RWPE1 (cell line): ENCODE measurements at places on chromosomes 6 and 20.

- DNase-seq = peak; percentile 55
Observed at GRCh38 chr6:16688984-16689636, 72.2 kb downstream of the ATXN1 start.

DNA sequence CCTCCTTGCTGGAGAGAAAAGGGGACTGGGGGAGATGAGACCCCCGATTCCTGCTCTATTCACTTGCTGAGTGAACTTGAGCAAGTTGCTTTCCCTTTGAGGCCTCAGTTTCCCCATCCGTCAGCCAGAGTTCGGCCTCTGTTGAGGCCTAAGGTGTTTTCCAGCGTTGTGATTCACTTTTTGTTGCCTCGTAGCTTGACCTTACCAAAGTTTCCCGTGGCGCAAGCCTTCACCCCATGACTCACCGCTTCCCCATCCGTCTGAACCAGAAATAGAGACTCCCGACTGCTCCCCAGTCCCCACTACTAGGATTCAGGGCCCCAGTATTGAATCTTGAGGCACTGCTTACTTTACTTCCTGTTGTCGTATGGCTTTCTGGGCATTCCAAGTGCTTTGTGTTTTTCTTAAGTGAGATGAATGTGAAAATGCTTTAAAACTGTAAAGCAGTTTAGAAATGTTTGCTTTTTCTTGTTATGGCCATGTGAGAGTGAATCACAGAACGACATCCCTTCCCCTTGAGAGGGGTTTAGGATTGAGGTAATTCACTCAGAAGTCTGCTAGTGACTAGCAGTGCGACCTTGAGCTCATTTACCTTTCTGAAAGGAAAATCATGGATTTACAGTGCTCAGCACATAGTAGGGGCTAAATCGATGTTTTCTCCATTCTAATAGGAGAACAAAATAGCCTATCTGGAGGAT is 1.2 kb downstream of the CHMP4B start:
- DNase-seq = peak; percentile 97

- no peak for DNase-seq
Observed at GRCh38 chr20:36317675-36318074, 11.5 kb downstream of the DLGAP4 start.

- DNase-seq = no peak
Observed at GRCh38 chr20:20365480-20366161, 2.3 kb upstream of the INSM1 start.

GRCh38 chr20:63220696-63221399 is 4.9 kb upstream of the YTHDF1 start:
- no peak for DNase-seq

GRCh38 chr6:138833816-138834539 is 38.1 kb downstream of the ECT2L start:
- DNase-seq = no peak

- no peak for DNase-seq
Observed at GRCh38 chr6:139983555-139984276, 609.3 kb upstream of the CITED2 start.

GRCh38 chr6:133512410-133513016 is 271.4 kb downstream of the EYA4 start:
- DNase-seq = peak; percentile 38

GRCh38 chr20:10763112-10763511 is 89.3 kb upstream of the JAG1 start:
- DNase-seq = no peak

- DNase-seq = no peak
Observed at GRCh38 chr6:52293067-52293466, 8.5 kb upstream of the MCM3 start.

- DNase-seq = no peak
Observed at GRCh38 chr6:18424201-18424600, 37.1 kb downstream of the RNF144B start.

- DNase-seq = no peak
Observed at GRCh38 chr6:79782792-79783580, 151.9 kb downstream of the SH3BGRL2 start.

GRCh38 chr20:2986466-2986865 is 57.0 kb upstream of the GNRH2 start:
- no peak for DNase-seq

- no peak for DNase-seq
Observed at GRCh38 chr6:11373208-11373607, 140.7 kb upstream of the NEDD9 start.

DNA sequence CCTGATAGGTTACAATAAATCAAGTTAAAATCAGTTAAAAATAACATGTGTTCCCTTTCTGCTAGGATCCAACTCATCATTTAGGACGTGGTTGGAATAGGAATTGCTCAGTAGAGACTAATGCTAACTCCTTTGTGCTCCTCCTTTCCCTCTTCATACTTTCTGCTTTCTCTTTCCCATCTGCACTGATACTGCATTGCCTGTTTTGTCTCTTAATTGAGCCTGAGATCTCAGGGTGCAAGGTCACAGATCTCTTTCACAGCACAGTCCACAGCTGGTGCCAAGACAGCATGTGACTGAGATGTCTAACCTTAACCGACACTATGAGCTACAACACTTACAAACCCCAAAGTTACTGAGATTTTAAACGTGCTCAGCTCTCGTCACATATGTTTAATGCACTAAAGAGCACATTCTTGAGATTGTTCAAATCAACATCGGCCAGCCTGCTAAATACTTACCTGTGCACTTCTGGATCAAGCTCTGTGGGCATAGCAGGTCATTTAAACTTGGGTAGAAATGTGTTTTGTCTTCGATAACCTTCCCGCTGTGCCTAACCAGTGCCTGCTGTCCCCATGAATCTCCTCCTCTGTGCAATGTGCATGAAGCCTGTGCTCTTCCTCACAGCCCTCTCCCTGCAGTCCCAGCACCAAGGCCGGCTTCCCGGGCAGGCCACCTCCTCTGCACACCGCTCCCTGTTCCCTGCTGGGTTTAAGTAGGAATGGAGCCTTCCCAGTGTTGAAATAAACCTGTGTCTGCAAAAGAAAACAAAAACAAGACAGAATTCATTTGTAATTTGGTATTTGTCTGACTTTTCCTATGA is 39.6 kb upstream of the AFDN start:
- DNase-seq = no peak

DNA sequence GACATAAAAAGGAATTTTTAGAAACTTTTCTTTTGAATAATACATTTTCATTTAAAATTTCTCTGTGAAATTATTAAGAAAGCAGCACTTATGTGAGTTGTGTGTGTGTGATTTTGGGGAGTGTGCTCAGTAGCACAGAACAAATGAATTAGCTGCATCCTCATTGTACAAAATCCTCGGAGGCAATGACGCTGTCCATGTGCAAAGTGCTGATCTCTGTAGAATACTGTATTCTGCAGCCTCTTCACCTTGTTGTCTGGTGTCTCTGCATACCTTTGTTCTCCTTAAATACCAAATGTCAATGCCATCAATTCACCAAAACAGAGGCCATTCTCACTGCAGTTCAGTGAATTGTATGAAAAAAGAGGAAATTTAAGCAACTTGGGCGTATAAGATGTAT is 838.4 kb downstream of the QKI start:
- DNase-seq = no peak

GRCh38 chr6:36985808-36986703 is at the start of gene MTCH1:
MTCH1 (minus strand) TSS chr6:36986196; CDS start chr6:36986173, 23 bp downstream.
- DNase-seq = peak; percentile 93

- DNase-seq = no peak
Observed at GRCh38 chr6:149198265-149198664, 119.2 kb upstream of the TAB2 start.

- DNase-seq = peak; percentile 26
Observed at GRCh38 chr6:110874880-110875547, 429 bp downstream of the AMD1 start.

DNA sequence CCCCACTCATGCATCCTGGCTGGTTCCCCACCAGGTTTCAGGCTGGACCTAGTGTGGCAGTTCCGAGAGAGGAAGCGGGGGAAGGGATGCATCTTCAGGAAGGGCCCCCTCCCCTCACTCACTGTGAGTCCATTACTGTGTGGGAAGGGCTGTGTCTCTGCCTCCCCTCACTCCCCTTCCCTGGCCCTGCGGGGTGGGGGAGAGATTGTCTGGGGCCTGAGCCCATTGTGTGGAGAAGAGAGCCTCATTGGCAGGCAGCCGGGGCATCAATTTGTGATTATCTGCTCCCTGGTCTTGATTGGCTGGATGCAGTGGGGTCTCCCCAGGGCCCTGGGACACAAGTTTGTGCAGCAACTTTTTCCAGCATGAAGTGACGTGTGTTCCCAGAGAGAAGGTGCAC is 4.1 kb upstream of the MYT1 start:
- DNase-seq = no peak

DNA sequence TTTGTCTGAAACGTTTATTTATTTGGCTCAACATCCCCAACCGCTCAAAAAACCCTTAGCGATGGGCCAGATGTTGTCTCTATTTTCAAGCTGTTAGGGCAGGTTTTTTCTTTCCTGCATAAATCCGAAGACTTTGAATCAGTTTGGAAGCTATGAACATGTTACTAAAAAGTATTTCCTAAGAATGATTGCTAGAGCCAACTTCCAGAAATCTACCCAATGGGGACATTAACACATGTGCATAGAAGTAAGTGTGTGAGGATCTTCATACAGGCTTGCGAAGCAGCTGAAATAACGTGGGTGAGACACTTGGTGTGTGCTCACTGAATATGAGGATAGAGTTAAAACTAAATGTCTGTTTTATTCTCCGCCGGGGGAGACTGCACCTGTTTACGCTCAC is 106.8 kb downstream of the BCAS1 start:
- DNase-seq = no peak

DNA sequence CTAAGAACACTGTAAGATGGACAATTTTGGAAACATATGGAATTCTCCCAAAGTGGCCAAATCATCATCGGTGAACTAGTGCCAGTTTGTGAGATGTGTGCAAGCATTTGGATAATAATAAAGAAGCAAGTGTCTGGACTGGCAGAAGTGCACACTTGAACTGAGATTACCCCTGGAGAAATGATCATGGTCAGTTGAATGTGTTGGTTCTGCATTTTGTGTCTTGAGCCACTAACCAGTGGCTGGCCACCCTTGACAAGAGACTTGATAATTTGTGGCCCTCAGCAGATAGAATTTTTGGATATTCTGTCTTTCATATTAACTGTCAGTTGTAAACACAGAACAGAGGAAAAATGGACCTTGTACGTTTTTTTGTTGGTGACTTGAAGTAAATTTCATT is 37.4 kb downstream of the CITED2 start:
- DNase-seq = no peak
